Fibroblast of the conjunctiva (primary cell): ENCODE measurements at places on chromosomes 16 and 17.

- DNase-seq, result no peak
Observed at GRCh38 chr17:82892899-82893565, 53.2 kb upstream of the ZNF750 start.

DNA sequence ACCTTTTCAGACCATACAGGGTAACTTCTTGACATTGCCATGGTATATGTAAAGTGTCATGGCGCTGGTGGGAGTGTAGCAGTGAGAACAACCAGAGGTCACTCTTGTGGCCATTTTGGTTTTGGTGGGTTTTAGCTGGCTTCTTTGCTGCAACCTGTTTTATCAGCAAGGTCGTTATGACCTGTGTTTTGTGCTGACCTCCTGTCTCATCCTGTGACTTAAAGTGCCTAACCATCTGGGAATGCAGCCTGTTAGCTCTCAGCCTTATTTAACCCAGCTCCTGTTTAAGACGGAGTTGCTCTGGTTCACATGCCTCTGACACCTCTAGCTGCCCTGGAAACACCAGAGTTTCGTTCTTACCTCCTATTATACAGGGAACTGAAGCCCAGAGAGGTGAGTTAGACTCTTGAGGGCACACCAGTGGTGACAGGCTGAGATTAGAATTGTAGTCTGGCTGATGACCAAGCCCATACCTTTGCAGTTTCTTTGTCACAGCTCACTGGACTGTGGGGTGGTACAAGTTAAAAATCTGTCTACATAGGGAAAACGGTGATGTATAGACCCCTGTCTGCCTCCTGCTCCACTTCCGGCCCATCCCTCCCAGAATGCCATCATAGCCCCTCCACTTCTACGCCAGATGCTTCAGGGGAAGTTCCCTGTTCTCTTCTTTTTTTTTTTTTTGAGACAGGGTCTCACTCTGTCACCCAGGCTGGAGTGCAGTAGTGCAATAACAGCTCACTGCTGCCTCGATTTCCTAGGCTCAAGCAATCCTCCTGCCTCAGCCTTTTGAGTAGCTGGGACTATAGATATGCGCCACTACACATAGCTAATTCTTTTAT, 21.0 kb downstream of the KSR1 start:
- DNase-seq, result no peak

GRCh38 chr17:32927724-32928585, at the start of gene TMEM98:
TSS of gene TMEM98 (plus strand) at chr17:32928153. CDS start at chr17:32931529, 3,376 bp downstream.
- no peak for DNase-seq

DNA sequence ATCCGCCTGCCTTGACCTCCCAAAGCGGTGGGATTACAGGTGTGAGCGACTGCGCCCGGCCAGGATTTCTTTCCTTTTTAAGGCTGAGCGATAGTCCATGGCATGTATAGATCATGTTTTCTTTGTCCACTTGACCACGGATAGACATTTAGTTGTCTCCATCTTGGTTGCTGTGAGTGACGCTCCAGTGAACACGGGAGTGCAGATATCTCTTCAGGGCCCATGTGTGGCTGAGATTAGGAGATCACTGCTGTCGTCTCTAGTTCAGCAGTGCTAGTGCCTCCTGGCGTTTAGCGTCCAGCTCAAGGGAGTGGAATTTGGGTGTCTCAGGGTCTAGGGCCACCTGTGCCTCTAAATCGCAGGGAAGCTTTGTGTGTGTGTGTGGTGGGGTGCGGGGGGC, 41.5 kb downstream of the ABCC1 start:
- no peak for DNase-seq

DNA sequence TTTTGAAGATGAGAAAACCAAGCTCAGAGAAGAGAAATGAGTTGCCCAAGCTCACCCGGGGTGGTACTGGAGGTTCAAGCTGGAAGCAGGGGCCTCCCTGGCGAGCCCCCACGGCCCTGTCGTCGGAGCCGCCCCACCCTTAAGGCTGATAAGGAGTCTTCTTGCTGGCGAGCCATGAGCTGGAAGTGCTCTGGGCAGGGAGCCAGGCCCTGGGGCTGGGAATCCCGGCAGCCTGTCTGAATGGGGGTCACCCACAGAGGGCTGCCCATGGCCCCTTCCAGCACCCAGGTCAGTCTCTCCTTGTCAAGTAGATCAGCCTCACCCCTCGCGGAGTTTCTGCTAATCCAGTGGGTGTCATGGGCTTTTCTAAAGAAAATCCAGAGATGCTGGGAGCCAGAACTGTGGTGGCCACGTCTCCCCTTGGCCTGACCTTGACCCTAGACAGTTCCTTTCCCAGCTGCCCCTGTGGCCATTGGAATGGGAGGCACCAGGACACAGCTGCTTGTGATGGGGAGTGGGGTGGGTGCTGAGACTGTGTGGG, 1.2 kb upstream of the P2RX1 start:
- DNase-seq, result no peak

DNA sequence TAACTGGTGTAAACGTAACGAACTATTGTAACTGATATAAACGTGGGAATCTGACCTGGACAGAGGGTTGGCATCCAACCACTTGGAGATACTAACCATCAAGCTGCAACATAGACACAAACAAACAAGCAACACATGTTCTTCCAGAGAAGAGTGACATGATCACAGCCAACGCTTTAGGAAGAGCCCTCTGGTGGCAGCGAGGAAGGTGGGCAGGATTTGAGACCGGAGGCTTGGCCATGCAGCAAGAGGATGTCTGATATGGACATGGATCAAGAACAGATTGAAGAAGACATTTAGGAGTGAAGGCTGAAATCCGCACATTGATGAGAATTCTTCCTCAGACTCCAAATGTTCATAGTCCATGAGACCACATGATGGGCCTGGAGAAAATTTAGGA, 40.3 kb upstream of the TNRC6A start:
- peak; percentile 43 for DNase-seq

- peak; percentile 89 for DNase-seq
Observed at GRCh38 chr16:86566601-86566965, at the start of gene FOXC2. TSS of gene FOXC2 (plus strand) at chr16:86566829. CDS start at chr16:86567336, 507 bp downstream.

- no peak for DNase-seq
Observed at GRCh38 chr17:65678546-65678945, 117.1 kb upstream of the AXIN2 start.

GRCh38 chr17:81582341-81582740, 30.2 kb upstream of the FAAP100 start:
- no peak for DNase-seq

- no peak for DNase-seq
Observed at GRCh38 chr17:78736526-78737079, 45.5 kb downstream of the CYTH1 start.

GRCh38 chr17:45740553-45741330, 43.4 kb upstream of the CRHR1 start:
- DNase-seq, result peak; percentile 9

DNA sequence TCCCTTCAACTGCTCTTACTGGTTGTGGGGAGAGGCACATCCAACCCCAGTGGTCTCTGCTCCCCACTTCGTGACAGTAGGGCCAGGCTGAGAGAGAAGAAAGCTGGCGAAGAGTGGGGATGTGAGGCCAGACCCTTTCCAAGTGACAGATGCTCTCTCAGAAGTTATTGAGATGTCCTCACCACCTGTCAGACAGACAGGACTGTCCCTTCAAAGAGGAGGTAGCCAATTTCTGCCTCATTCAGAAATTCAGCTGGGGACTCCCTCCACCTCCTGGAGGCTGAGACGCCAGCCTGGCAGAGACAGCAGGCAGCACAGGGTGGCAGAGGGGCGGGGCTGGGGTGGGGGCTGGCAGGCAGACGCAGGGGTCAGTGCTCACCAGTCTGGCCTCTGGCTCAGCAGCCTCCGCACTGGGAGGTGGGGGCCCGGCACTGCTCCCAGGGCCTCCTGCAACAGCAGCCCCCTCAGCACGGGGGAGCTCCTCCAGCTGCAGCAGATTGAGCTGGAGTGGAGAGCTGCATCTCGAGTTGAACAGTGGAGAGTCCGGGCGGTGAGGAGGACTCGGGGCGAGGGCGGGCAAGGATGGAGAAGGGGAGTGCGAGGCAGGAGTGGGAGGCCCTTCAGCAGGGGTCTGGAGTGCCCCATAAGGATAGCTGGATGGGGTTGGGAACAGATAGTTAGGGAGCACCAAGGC, 9.2 kb downstream of the PER1 start:
- DNase-seq, result no peak
